GM06990 (cell line): ENCODE measurements at places on chromosomes 3 and 15.

DNA sequence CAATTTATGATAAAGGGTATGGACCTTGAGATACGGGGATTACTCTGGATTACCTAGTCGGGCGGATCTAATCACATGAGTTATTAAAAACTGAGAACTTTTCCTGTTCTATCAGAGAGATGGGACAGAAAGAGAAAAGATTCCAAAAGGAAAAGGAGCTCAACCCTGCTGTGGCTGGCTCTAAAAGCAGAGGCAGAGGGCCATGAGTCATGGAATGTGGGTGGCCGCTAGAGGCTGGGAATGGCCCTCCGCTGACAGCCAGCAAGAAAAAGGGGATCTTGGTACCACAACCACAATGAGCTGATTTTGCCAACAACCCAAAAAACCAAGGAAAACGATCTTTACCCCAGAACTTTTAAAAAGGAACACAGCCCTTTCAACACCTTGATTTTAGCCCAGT lies 210.0 kb downstream of the MAGI1 start:
- DNase-seq, result no peak

- DNase-seq, result peak; percentile 92
These were observed at the start of gene MEIS2 for GRCh38 chr15:37100109-37100965. MEIS2 (minus strand) TSS chr15:37100549; CDS start chr15:37099466, 1,083 bp downstream.

DNA sequence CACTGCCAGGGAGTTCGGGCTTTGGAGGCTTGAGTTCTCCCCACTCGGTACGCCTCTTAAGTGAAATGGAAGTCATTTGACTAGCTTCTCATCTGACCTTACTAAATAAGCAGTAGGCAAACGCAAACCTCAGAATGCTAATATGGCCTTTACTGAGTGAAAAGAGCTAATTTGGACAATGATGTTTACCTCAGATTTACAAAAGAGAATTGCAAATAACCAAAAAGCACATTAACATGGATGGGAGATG lies 1.6 kb upstream of the RNU6-1 start:
- DNase-seq, result no peak

- DNase-seq, result peak; percentile 93
These were observed at the start of gene EIF4A2 for GRCh38 chr3:186783058-186783730. EIF4A2 (plus strand) TSS chr3:186783577; CDS start chr3:186783611, 34 bp downstream.

DNA sequence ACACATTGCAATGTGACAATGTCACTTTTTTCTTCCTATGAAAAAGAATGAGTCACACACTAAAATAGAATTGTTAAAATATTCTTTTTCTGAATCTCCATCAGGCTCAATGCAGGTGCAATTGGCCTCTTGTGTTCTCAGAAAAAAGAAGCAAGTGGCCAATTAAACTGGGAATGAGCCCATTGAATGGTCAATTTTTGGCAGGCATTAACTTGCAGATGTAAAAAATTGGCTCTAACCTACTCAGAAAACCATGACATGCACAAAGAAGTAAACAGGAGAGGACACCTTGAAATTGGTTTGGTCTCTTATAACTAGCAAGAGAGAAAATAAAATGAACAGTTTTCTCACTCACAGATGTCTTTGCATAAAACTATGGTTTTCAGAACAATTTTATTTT lies 820.8 kb downstream of the TBL1XR1 start:
- DNase-seq, result no peak

GRCh38 chr3:150906461-150906860 lies 1.2 kb upstream of the MINDY4B start:
- no peak for DNase-seq
